Stimulated activated CD4-positive, alpha-beta T cell treated with anti-CD3 and anti-CD28 coated beads, Interleukin-4, amount 100 ng/mL, for 24 hours (primary cell): ENCODE measurements at places on chromosomes 5 and 9.

DNA sequence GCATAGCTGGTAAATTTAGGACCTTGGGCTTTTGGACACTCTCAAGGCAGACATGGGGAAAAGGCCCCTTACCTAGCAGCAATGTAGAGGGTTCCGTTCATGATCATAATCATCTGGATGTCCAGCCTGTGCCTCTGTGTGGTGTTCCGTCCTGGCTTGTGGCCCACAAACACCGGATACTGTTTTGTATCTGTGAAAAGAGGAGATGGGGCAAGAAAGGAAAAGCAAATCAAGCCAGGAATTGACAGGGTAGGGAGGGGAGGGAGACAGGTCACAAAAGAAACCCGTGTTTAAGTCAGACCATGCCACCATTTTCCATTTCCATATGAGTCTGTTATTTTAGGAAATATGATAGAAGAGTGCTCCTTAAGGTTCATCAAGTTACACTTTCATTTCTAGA is 72.5 kb downstream of the SEMA6A start:
- DNase-seq: no peak

DNA sequence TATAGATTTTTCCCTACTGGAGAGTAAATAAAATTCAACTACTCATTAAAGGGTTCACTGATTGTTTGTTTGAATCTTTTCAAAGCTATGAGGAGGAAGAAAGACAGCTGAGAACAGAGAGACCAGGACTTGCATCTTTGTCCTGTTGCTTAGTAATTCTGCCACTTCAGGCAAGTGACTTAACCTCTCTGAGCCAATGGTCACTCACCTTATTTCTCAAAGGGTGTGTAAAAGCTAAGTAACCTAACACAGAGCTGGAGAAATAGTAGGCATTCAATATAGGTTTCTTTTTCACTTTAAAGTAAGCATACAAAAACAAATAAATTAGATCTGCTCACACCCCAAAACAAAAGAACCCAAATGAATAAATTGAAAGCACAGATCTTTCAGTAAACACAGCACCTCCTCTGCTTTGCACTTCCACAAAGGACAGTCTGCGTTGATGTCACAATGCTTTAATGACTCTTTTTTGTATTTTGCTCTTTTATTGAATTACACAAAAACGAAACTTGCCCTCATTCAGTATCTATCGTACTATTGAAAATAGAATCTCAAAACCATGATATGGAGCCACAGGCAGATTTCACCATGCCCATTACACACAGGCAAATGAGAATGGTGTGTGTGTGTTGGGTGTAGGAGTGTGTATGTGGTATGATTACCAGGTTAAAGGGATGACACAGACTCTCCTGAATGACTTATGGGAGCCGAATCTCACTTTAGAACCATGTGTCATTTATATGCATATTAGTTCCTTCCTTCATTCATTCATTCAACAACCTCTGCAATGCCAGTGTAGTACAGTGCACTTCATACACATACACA is 166.0 kb downstream of the EBF1 start:
- DNase-seq: no peak

DNA sequence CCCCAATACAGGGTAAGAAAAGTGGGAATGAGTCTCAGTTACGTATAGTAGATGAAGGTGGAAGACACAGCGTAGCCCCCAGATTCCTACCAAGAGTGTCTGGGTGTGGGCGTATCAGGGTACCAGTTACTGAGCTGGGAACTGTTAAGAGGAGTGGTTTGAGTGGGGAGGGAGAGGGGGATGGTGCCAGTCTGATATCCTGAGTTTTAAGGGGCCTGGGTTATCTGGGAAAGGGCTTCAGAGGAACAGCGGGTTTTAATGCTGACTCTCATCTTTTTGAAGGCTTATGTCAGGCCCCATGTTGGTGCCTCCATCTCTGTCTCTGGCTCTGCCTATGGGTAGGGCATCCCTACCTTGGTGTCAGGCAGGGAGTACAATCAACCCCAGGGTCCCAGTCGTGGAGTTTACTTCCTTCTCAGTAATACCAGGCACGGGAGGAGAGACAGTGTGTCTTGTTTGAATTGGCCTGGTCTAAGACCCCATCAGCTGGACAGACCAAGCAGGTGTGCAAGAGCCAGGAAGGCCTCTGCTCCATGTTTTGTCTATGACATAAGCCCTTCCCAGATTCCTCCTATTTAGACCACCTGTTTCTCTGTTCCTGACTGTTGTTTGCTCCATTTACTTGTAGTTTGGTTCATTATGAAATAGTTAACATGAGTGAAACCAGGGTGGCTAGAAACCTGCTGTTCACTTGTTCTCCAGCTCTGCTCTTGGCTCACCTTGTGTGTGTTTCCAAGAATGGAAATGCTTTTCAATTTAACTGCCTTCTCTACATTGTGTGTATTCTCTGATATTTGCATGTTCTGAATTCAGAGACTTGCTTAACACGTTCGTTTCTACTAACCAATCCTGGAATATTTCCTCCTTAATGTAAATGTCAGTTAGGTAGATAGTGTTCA is 125.6 kb downstream of the DAB2IP start:
- DNase-seq: no peak

DNA sequence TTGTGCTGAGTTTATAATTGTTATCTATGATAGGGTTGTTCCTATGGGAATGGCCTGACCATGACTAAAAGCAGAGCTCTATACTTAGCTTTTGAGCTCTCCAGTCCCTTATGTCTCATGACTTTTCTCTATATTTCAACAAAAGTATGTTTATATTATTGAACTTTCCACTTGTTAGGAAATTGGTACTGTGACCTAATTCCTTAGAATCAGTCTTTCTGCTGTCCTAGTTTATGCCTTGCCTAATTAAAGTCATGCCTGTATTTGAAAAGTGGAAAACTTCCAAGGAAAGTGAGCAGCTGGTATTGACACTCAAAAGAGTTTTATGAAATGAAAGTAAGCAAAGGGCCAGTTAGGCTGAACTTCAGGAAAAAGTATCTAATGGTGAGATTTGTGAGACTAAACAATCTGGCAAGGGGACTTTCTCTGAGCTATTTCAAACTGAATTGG is 68.6 kb downstream of the XRCC4 start:
- DNase-seq: no peak

DNA sequence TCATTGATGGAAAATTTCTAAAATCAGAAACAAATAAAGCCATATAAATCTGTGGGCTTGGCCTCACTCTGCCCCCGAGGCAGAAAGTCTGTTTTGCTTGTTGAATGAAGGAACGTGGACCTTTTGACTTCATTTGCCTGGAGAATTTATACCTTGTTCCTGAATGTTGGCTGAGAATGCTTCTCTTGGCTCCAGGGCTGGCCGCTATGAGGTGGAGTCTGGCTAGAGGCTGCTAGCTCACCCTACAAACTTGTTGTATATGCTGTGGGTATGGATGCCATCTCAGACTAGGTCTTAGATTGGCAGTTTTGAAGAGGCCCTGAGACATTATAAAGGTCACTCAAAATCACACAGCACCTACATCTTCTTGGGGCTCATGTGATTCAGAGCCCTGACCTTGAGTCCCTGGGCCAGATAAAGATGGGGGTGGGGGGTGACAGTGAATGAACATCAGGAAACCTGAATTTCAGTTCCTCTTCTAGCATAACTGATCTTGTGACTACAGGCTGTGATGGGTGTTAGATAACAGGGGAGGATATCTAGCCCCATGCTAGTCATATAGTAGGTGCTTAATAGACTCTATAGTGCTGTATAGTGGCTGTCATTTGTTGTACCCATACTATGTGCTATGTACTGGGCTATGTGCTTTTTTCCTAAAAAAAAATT is 2.8 kb downstream of the GM2A start:
- DNase-seq: no peak
